ENCODE measurements at places on chromosomes 7 and 10. TPM values are rescaled to one million over a fixed set of nuclear protein-coding genes. Genes with fewer than 3 reads are reported as not detected.

DNA sequence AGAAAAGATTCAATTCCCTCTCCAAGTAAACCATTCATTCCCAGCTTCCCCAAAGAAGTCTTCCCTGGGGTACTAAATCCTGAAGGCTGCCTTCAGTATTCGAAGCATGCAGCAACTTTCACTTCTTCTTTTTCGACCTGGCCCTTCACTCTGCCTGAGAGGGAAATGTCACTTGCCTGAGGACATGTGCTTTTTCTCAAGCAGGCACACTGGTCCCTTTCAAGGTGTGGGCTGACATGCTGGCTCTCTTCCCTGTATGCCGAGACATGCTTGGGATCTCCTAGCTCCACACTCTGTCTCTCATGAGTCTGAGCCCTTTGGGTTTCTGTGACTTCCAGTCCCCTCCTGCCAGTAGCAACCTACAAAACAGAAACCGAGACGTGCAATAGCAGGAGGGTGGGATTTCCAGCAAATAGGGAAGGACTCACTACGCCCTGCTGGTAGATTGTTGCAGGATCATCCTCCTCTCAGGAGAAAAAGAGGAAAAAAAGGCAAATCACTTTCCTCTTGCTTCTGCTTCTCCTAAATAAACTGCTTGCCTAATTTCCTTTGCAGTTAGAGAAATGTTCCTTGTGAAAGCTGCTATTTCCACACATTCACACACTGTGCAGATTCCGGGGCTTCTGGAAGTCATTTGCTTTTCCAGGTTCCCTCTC, 33.5 kb downstream of the FIGNL1 start:
- no peak overlapping the region for H3K4me3 ChIP-seq
- H3K27ac ChIP-seq = no peak overlapping the region
- H3K27me3 ChIP-seq = no peaks in the 10 kb centered on the region
- no peaks in the 10 kb centered on the region for H3K4me1 ChIP-seq
- DNase-seq = no peak

DNA sequence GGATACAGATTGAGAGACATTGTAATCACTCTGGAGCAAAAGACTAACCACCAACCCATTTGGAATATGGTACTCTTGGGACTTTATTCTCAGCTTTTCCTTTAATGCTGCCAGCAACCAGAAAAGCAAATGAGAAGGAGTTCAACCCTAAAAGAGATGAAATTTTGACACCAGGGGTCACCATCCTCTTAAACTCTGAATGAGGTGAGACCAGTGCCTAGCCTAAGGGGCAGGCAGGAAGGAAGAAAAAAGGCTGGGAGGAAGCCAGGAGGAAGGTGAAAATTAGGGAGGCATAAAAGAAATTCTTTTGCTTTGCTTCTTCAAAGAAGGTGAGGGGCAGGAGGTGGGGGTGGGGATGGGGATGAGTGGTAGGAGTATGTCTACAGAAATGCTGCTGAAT, 135.8 kb downstream of the JAZF1 start:
- H3K27me3 ChIP-seq = no peaks in the 10 kb centered on the region
- no peak for DNase-seq
- H3K27ac ChIP-seq = peak overlapping the region; percentile 36

GRCh38 chr10:101829561-101830315, 11.5 kb upstream of the OGA start:
- no peaks in the 10 kb centered on the region for H3K27me3 ChIP-seq
- DNase-seq = no peak
- peak overlapping the region; percentile 86 for H3K27ac ChIP-seq
- H3K4me1 ChIP-seq = peaks cover 12% of the 10 kb centered on the region
- peak overlapping the region; percentile 48 for H3K4me3 ChIP-seq

DNA sequence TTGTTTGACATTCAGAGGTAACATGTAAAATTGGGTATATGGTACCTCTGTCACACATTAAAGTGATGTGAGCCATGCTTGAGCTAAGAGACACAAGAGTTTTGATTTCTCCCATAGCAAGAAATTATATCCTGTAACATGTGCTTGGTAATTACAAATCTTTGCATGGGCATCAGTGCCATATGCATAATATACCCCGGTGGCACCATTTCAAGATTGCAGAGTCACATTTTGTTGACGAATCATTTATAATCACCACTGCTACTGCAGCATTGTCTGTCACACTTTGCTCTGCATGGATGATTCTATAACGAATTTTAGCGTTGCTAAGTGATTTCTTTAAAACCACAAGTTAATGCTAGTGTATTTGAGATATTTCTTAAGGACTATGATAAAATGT, 443.7 kb upstream of the LRRN3 start:
- H3K36me3 ChIP-seq = no peaks in the 10 kb centered on the region
- no peaks in the 10 kb centered on the region for H3K4me1 ChIP-seq
- DNase-seq = no peak

DNA sequence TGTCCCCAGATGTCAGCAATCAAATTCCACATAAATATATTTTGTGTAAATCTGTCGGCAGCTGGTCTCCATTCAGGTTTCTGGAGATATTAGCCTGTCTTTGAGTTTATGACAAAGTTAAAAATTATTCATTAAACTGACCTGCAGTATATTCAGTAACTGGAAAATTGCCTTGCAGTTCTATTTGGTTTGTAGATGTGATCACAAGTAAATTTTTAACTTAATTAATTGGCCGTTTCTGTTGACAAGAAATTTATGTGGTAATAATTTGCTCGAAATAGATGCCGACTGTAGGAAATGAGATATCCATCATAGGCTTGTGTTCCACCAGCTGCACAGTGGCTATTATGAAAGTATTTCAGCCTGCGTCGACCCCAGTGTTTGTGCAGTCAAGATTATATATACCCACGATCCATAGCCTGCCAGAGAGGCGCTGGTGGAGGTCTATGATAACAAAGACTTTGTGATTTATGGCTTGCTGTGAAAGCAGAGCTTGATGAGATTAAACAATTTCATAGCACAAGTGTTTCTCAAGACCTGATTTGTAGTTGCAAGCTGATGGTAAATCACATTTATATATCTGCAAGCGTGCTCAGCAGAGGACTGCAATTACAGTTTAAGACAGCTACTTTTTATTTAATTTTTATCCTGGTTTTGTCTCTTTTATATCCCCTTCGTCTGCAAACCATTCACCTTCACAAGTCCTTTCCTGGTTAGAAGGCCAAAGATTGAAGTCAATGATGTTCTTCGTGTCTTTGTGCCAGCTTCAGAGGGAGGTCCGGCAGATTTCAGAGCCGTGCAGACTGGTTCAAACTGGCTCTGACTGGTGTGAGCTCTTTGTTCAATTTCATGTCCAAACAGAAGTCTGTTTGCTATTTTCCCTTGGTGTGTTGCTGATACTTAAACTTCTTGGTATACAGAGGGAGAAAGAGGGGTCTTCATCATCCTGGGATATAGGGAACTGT, 850.9 kb downstream of the LRMDA start:
- no peak overlapping the region for H3K27ac ChIP-seq
- no peaks in the 10 kb centered on the region for H3K27me3 ChIP-seq
- DNase-seq = no peak
- H3K4me3 ChIP-seq = no peak overlapping the region

DNA sequence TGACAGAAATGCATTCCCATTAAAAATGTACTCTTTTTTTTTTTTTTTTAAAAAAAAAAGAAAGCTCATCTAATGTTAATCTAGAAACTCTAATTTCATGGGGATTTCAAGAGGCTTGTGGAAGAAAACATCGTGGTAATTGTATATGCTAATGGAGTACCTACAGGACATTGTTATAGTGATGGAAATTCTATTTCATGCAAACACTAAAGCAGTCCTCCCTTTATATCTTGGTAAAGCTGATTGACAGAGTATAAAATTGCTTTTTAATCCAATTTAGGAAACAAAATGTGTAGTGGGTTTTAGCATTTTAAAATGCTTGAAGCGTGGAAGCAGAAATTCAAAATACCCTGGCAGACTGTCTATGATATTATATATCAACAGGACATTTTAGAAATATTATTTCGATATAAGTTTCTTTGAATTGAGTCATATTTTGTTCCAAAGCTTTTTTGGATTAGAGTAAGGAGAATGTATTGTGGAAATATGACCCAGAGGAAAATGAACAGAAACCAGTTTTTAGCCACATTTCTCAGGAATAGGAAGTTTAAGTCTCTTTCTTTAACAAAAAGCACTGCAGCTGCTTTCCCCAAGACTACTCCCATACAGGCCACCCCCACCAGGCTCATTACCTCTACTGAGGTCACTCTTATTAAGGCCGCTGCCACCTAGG, 121.9 kb downstream of the WNT2 start:
- no peak for DNase-seq
- no peak overlapping the region for H3K27ac ChIP-seq
- no peaks in the 10 kb centered on the region for H3K4me1 ChIP-seq
- no peak overlapping the region for H3K4me3 ChIP-seq
- H3K36me3 ChIP-seq = no peaks in the 10 kb centered on the region
- no peaks in the 10 kb centered on the region for H3K27me3 ChIP-seq

- no peak overlapping the region for H3K4me3 ChIP-seq
- H3K27ac ChIP-seq = no peak overlapping the region
- DNase-seq = no peak
- H3K36me3 ChIP-seq = no peaks in the 10 kb centered on the region
These were observed 20.8 kb downstream of the VSIR start for GRCh38 chr10:71752391-71753090.

DNA sequence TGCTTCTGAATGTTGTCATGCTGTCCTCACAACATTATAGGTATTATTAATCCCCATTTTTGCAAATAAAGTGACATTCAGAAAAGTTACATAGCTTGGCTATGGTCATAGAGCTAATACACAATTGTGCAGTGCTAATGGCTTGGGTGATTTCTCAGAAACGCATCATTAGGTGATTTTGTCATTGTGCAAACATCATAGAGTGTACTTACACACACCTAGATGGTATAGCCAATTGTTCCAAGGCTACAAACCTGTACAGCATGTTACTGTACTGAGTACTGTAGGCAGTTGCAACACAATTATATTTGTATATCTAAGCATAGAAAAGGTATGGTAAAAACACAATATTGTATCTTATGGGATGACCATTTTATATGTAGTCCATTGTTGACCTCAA, 91.0 kb downstream of the BTAF1 start:
- H3K4me1 ChIP-seq = peaks cover 3% of the 10 kb centered on the region
- no peak overlapping the region for H3K27ac ChIP-seq
- no peak overlapping the region for H3K4me3 ChIP-seq
- H3K36me3 ChIP-seq = peaks cover 9% of the 10 kb centered on the region
- no peak for DNase-seq
- no peaks in the 10 kb centered on the region for H3K27me3 ChIP-seq

Gene CYP2C9
- total RNA-seq = 0.41 TPM

Gene LANCL2
- total RNA-seq = 30.6 TPM

Gene BMPR1A
- 94.3 TPM for total RNA-seq

Gene LYZL2
- not detected for total RNA-seq

Gene MKRN1
- 87.9 TPM for total RNA-seq

Gene ETV1
- 7.4 TPM for total RNA-seq

Gene AKR1C3
- total RNA-seq = 0.62 TPM

All from Panc1 (cell line).